ENCODE measurements at places on chromosomes 6 and 20.
A peak's percentile ranks its signal among the peaks of the same experiment; 100 is the strongest.

DNA sequence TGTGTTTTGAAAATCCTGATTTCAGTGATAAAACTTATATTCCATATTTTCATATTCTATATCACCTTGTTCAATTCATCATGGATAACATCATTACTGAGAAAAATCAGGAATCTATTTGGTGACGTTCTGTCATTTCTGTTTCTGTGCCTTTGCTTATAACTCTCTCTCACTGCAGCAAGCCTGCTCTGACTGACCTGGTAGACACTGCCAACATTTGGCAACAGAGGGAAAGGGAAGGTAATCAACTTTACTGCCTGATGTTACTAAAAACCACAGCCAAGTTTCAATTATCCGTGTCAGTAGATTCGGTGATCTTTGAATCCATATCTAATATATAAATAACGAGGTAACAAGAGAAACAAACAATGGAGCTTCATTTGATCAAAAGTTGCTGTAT is 501.9 kb downstream of the LMBRD1 start:
- H3K4me1 ChIP-seq: no peaks in the 10 kb centered on the region
- H3K27ac ChIP-seq: no peak overlapping the region
- no peak for DNase-seq
- H3K36me3 ChIP-seq: no peaks in the 10 kb centered on the region
- H3K4me3 ChIP-seq: no peak overlapping the region
- peaks cover 2% of the 10 kb centered on the region for H3K27me3 ChIP-seq

DNA sequence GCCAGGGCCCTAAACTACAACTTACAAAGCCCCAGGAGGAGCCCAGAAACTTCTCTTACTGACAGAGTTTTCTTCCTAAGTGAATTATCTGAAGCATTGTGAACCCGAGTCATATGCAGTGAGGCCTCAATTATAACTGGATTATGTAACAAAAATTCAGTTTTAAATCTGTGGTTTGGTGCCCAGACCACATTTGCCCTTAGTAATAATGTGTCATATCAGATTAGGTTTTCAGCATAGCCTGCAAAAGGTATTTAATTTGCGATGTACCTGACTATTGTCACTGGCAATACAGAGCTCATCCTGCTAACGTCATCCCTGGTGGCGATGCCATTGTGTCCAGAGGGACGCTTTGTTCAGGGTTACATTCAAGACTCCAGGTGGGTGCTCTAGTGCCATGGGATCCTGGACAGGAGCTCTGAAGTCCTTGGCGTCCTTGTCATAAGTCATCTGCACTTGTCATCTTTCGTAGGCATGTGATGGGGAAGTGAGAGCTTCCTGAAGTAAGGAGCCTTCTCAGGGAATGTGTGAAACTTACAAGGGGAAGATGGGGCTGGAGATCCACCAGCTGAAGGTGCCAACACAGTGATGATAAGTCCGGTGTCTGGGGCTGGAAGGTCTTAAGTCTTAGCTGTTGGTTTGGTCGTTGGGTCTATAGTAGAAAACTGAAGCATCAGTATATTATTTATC is 65.1 kb downstream of the HIVEP1 start:
- peaks cover 20% of the 10 kb centered on the region for H3K4me1 ChIP-seq
- H3K4me3 ChIP-seq: no peak overlapping the region
- H3K27ac ChIP-seq: no peak overlapping the region

DNA sequence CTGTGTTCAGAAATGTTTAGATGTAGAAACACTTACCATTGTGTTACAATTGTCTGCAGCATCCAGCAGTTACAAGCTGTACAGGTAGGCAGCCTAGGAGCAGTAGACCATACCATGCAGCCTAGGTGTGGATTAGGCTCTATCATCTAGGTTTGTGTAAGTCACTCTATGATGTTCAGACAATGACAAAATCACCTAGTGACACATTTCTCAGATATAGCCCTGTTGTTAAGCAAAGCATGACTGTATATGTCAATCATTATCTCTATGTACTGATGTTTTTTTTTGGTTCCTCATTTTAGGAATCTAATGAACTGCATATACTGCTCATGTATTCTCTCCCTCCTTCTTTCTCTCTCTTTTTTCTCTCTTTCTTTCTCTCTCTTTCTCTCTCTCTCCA is 22.2 kb downstream of the CST8 start:
- no peaks in the 10 kb centered on the region for H3K27me3 ChIP-seq
- no peaks in the 10 kb centered on the region for H3K36me3 ChIP-seq
- H3K4me3 ChIP-seq: no peak overlapping the region
- H3K4me1 ChIP-seq: no peaks in the 10 kb centered on the region
- no peak for DNase-seq
- no peak overlapping the region for H3K27ac ChIP-seq

GRCh38 chr6:72702421-72702820 is 80.6 kb downstream of the KCNQ5 start:
- DNase-seq: no peak
- H3K27me3 ChIP-seq: no peaks in the 10 kb centered on the region
- peak overlapping the region; percentile 17 for H3K27ac ChIP-seq
- no peak overlapping the region for H3K4me3 ChIP-seq
- no peaks in the 10 kb centered on the region for H3K36me3 ChIP-seq
- peaks cover 5% of the 10 kb centered on the region for H3K4me1 ChIP-seq

GRCh38 chr20:5843054-5843592 is 92.9 kb downstream of the SHLD1 start:
- peaks cover 49% of the 10 kb centered on the region for H3K4me1 ChIP-seq
- H3K36me3 ChIP-seq: peaks cover 2% of the 10 kb centered on the region
- DNase-seq: no peak
- H3K27me3 ChIP-seq: no peaks in the 10 kb centered on the region
- peak overlapping the region; percentile 74 for H3K27ac ChIP-seq

DNA sequence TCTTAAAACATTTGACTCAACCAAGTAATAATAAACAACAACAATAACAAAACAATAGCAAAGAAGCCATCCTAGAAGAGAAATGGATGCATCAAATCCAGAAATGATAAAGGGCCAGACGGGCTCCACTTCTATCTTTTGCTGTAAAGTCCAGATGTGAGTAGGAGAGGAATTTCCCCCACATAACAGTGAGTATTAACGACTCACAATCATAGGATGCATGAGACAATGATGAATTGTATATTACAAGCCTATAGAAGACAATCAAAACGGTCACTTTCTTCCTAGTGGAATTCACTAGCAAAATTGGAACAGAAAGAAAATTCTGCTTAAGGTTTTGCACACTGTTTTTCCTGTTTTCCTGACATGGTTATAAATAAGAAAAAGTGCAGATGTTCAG is 97.0 kb upstream of the PREP start:
- no peaks in the 10 kb centered on the region for H3K36me3 ChIP-seq
- no peaks in the 10 kb centered on the region for H3K4me1 ChIP-seq
- no peak overlapping the region for H3K27ac ChIP-seq
- peaks cover 25% of the 10 kb centered on the region for H3K27me3 ChIP-seq
- DNase-seq: no peak
- H3K4me3 ChIP-seq: no peak overlapping the region

DNA sequence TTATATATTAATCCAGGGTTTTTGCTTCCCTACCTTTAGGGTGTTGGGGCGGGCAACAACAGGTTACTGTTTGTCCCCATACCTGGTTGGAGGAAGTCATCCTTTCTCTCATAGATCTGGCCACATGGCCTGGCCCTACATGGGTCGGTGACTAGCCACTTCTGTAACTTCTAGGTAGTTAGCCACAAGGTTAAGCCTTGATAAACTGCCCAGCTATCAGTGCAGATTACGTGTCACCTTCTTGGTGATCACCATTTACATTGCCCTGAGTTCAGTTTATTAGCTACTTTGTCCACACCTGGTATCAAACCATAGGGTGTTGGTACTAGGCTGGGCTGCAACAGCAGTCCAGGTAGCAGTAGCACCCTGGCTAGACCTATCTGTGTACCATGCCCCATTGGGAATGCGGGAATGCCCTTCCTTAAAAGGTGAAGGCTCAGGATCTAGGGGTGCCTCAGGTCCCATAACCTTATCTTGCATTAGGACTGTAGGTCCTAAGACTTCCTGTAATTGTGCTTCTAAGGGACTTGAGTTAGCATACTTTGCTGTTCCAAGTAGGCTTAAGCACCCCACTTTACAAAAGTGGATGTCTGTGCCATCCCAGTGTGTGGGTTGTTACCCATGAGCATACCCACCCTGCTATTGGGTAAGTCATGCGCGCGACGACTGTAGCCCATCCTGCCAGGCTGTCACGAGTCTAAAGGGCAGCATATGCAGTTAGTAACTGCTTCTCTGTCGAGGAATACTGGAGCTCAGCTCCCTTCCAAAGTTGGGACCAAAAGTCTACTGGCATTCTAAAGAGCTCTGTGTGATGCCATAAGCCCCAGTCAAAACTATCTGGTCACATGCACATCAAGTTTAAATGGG is 5.2 kb downstream of the ZKSCAN3 start:
- peak overlapping the region; percentile 78 for H3K4me3 ChIP-seq
- no peak for DNase-seq
- no peaks in the 10 kb centered on the region for H3K36me3 ChIP-seq
- no peaks in the 10 kb centered on the region for H3K27me3 ChIP-seq

GRCh38 chr6:74447013-74447412 is 751.0 kb downstream of the CD109 start:
- DNase-seq: no peak
- H3K4me1 ChIP-seq: no peaks in the 10 kb centered on the region
- no peak overlapping the region for H3K27ac ChIP-seq
- H3K36me3 ChIP-seq: no peaks in the 10 kb centered on the region

Measured in mesothelial cell of epicardium (in vitro differentiated cells).